Activated CD4-positive, alpha-beta T cell treated with anti-CD3 and anti-CD28 coated beads, Interleukin-2, amount 50 U/mL, for 24 hours (primary cell): ENCODE measurements at places on chromosomes 16 and 17.

DNA sequence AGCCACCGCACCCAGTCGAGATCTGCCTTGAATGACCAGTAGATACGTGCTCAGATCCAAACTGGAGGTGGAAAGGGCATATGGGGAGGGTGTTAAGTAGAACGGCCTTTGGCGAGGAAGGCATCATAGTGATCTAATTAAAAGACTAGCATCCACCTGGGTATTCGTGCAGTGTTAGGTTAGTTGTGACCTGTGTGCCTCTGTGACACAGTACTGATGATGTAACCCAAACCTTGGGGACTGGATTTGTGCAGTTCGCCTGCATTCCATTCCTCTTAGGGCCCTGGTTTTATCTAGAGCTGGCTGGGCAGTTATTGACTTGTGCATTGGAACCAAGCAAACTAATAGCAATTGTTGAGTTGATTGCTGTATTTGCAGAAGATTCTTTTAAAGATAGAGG lies 47.9 kb downstream of the SNX29 start:
- no peak for DNase-seq

- DNase-seq: no peak
These were observed 2.7 kb downstream of the MLLT6 start for GRCh38 chr17:38707678-38708351.

DNA sequence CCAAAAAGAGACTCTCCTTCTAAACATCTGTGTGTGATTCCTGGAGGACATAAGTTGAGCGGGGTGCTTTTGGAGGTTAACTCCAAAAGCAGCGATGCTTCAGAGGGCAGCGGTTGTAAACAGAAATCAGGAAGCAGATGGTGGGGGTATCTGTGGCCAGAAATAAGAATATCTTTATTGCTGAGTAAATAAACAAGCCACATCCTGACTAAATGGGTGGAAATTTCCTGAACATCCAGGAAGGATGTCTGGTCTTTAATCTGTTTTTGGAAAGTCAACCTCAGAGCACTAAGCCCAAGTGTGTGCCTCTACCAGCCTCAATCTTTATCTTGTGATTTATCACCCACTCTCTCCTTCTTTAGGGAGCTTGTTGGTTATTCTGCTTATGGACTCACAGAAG lies 123.3 kb downstream of the CDH13 start:
- DNase-seq: no peak

GRCh38 chr17:76570877-76571471 lies 14.7 kb downstream of the ST6GALNAC2 start:
- DNase-seq: no peak
